ENCODE measurements at places on chromosomes 11 and 22.

GRCh38 chr11:20452585-20452984, 65.1 kb downstream of the PRMT3 start:
- H3K4me3 ChIP-seq = no peak overlapping the region
- H3K27me3 ChIP-seq = no peaks in the 10 kb centered on the region
- no peak overlapping the region for H3K27ac ChIP-seq
- no peak for DNase-seq
- H3K36me3 ChIP-seq = peaks cover 6% of the 10 kb centered on the region
- peaks cover 10% of the 10 kb centered on the region for H3K4me1 ChIP-seq

DNA sequence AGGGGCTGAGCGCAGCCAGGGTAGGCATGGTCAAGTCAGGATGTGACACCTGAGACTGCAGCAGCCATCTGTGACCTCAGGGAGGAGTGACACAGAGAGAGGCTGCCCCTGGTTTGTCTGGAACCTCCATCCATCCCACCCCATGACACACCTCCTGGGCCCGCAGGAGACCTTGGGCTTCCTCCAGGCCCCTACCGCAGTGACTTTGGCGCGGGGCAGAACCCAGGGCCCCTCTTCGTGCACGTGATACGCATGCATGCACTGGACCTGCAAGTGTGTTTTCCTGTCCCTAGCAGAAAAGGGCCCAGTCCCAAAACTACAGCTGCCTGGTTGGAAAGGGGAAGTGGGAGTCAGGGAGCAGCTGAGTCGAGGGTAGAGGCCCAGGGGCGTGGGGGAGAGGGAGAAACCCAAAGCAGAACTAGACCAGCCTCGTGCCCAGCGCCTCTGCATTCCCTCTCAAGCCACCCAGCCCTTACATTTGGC, 7.9 kb upstream of the CYTH4 start:
- H3K36me3 ChIP-seq = peaks cover 2% of the 10 kb centered on the region
- H3K27me3 ChIP-seq = no peaks in the 10 kb centered on the region
- no peak overlapping the region for H3K27ac ChIP-seq
- no peak overlapping the region for H3K4me3 ChIP-seq

DNA sequence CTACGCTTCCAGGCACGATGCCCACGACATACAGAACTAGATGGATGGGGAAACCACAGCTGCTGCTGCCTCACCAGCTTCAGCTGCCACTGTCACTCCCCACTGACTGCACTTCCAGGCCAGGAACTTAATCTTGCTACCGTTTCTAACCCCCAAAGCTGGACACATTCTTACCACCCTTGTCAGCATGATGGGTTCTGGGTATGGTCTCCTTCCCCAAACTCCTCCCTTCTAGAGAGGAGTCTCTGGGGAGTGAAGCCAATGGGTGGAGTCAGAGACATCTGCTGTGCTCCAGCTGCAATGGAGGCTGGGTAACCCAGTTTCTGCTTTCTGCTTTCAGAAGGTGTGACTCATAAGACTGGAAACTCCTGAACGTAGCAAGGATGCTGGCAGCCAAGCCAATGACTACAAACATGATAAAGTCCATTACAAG, 87.0 kb upstream of the THY1 start:
- no peaks in the 10 kb centered on the region for H3K36me3 ChIP-seq
- no peaks in the 10 kb centered on the region for H3K4me1 ChIP-seq

- H3K4me1 ChIP-seq = peaks cover 5% of the 10 kb centered on the region
- no peak overlapping the region for H3K27ac ChIP-seq
- DNase-seq = no peak
Measured at GRCh38 chr11:79025622-79026021, 415.2 kb downstream of the TENM4 start.

DNA sequence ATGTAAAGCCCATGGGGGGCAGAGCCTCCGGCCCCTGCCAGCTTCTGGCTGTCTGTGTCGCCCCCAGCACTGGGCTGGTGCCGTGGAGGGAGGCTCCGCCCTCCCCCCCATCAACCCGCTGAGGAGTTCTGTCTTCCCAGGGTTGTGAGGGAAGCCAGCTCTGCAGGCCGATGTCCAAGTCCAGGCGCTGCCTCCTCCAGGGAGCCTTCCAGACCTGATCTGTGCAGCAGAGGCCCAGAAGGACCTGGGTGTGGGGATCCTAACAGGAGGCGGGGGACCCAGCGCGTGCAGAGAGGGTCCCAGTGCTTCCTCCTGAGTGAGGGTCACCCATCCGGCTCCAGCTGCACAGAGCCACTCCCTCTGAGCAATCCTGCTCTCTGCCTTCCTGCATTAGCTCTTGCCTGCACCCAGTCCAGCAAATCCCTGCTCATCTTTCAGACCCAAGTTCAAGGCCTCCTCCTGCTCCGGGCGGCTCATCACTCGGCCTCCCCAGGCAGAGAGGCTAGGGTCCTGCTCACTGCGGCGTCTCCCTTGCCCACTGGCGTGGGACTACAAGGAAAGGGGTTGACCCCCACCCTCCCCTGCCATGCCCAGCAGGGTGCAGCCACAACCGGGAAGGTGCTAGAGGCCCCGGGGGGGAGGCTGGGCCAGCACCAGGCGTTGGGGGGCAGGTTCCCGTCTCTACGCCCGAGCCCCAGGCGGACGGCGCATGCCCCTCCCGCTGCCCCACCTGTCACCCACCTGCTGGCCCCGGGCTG, 16.4 kb downstream of the PRR33 start:
- peak overlapping the region; percentile 81 for H3K27ac ChIP-seq
- no peak for DNase-seq
- peak overlapping the region; percentile 50 for H3K4me3 ChIP-seq
- H3K4me1 ChIP-seq = peaks cover 57% of the 10 kb centered on the region
- H3K36me3 ChIP-seq = peaks cover 17% of the 10 kb centered on the region

- H3K4me3 ChIP-seq = peak overlapping the region; percentile 78
- peak overlapping the region; percentile 96 for H3K27ac ChIP-seq
- no peak for DNase-seq
- H3K36me3 ChIP-seq = peaks cover 2% of the 10 kb centered on the region
Measured at GRCh38 chr22:19892257-19892879, 37.7 kb upstream of the GNB1L start.

- peaks cover 2% of the 10 kb centered on the region for H3K36me3 ChIP-seq
- H3K27me3 ChIP-seq = no peaks in the 10 kb centered on the region
- H3K4me1 ChIP-seq = peaks cover 7% of the 10 kb centered on the region
- DNase-seq = no peak
- no peak overlapping the region for H3K4me3 ChIP-seq
Measured at GRCh38 chr22:38881997-38882879, 10.2 kb upstream of the CBX6 start.

GRCh38 chr11:14179116-14179820, 179.7 kb downstream of the RRAS2 start:
- H3K4me3 ChIP-seq = no peak overlapping the region
- H3K4me1 ChIP-seq = no peaks in the 10 kb centered on the region
- DNase-seq = no peak

DNA sequence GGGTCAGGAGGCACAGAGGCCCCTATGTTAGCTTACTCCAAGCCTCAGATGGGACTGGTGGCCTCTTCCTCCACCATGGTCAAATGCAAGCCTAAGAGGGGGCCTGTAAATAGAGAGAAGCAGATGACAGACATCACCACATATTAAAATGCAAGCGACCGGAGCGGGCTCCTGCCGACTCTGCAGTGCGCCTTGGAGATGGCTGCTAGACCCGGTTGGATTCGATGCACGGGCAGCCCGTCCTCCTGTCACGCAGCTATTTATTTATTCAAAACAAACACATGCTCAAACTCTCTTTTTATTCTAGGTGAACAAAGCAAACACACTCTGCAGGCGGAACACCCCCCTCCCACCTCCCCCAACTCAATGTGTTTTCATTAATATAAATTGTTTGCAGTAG, 208.0 kb downstream of the DSCAML1 start:
- no peaks in the 10 kb centered on the region for H3K36me3 ChIP-seq
- no peak overlapping the region for H3K4me3 ChIP-seq
- H3K4me1 ChIP-seq = no peaks in the 10 kb centered on the region
- DNase-seq = no peak

DNA sequence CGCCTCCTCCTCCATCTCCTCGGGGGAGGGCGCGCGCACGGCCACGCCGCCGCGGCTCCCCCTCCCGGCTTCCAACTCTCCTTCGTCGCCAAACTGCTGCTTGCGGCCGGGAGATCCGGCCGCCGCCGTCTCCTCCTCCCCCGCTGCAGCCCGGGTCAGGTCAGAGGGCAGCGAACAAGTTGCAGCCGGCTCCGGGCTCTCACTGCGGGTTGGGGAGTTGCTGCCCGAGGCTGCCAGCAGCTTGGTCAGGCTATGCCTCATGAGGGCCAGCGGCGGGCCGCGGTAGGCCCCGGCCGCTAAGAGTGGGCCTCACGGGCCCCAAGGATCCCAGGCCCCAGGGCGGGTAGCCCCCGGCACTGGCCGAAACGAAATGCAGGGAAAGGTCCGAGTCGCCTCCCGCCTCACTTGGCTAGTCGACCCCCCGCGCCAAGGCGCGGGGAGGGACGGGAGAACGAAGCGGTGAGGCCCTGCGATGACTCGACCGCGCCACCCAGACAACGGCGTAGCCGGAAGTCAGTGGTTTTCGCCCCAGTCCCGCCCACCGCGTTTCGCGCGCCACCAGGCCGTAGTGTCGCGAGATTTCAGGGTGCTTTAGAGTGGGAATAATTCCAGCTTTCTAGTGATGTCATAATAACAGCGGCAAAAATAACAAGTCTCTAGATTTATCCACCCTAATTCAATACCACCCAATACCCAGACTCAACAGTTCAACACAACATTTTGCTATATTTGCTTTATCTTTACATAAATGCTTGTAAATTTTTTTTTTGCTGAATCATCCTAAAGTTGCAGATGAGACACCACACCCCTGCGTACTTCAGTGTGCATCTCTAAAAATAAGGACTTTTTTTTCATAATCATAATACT, at the start of gene CREBZF:
CREBZF (minus strand) TSS at position 515 of the 867 bp plus-strand sequence; CDS start at position 261, 254 bp downstream.
- peak within 1 kb of the TSS; percentile 100 for H3K27ac ChIP-seq
- H3K27me3 ChIP-seq = no peaks in the 10 kb centered on the region
- H3K4me3 ChIP-seq = peak within 1 kb of the TSS; percentile 98
- H3K4me1 ChIP-seq = peaks cover 52% of the 10 kb centered on the region
- H3K36me3 ChIP-seq = peaks cover 50% of the 10 kb centered on the region
- DNase-seq = peak; percentile 83

DNA sequence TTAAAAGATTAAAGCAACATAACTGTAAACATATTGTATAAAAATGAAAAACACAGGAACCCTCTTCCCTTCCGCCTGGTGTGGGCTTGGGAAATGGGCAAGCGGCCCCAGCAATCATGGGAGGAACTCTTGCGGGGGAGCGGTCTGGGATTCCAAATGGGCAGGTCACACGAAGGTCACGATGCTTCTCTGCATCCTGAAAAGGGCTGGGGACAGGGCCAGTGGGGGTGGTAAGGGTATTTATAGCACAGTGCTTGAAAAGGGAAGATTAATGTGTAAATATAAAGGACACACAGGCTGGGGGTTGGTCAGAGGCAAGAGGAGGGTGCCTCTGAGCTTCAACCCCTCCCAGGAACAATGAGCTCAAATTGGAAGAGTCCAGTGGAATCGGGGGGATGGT, 46.9 kb upstream of the OR4B1 start:
- H3K27ac ChIP-seq = peak overlapping the region; percentile 49
- H3K36me3 ChIP-seq = peaks cover 39% of the 10 kb centered on the region
- no peaks in the 10 kb centered on the region for H3K27me3 ChIP-seq
- no peak for DNase-seq
- peaks cover 26% of the 10 kb centered on the region for H3K4me1 ChIP-seq
- no peak overlapping the region for H3K4me3 ChIP-seq

GRCh38 chr11:23502389-23502788, 642.1 kb upstream of the CCDC179 start:
- no peaks in the 10 kb centered on the region for H3K27me3 ChIP-seq
- peaks cover 2% of the 10 kb centered on the region for H3K36me3 ChIP-seq
- no peak for DNase-seq
- no peaks in the 10 kb centered on the region for H3K4me1 ChIP-seq

DNA sequence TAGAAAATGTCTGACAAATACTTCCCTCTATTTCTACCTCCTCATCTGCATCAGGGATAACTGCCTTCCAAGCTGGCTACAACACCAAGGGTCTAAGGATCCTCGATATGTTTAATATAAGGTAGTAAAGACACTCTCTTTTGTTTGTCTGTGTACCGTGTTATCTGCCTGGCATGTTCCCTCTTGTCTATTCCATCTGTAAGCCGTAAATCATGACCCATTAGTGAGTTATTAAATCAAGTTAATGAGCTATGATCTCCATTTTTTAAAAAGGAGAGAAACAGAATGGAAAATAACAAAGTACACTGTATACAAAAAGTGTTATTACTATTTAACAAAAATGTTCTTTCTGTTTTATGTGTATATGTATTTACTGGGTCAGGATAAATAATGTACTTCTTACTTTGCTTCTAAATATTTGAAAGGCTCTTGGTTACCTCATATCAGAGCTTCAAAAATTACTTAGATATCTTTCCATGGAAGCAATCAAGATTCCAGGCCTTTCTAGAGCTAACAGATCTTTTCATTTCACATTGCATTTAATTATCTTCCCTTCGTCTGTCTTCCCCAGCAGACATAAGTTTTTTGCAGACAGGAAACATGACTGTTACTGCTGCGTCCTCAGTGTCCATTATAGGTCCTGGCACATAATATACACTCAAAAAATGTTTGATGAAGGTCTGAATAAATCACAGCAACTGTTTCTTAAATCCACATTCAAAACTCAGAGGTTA, 342.6 kb upstream of the CCDC90B start:
- no peaks in the 10 kb centered on the region for H3K36me3 ChIP-seq
- H3K4me1 ChIP-seq = no peaks in the 10 kb centered on the region
- H3K4me3 ChIP-seq = no peak overlapping the region

DNA sequence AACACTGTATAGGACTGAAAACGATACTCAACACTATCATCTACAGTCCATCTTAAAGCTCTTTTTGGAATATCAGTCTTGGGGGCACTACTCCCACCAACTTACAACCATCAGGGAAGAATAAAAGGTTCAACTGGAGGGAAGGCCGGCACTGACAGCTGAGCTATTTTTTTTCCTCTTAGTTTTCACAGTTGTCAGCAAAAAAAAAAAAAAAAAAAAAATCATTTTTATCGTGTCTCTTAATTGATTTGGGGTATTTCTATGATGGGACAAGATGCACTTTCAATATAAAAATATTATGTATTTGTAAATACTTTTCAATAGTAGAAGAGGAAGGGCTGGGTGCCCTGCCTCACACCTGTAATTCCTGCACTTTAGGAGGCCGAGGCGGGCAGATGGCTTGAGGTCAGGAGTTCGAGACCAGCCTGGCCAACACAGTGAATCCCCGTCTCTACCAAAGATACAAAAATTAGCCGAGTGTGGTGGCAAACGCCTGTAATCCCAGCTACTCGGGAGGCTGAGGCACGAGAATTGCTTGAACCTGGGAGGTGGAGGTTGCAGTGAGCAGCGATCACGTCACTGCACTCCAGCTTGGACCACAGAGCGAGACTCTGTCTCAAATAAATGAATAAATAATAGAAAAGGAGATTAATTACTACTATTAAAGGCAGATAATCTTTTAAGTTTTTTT, 1.5 kb downstream of the KIF18A start:
- no peaks in the 10 kb centered on the region for H3K27me3 ChIP-seq
- peaks cover 37% of the 10 kb centered on the region for H3K4me1 ChIP-seq
- H3K27ac ChIP-seq = peak overlapping the region; percentile 98
- DNase-seq = no peak

- H3K36me3 ChIP-seq = no peaks in the 10 kb centered on the region
- peaks cover 15% of the 10 kb centered on the region for H3K27me3 ChIP-seq
- H3K4me3 ChIP-seq = no peak overlapping the region
- DNase-seq = no peak
- H3K4me1 ChIP-seq = no peaks in the 10 kb centered on the region
Measured at GRCh38 chr22:48356731-48357130, 1470.9 kb downstream of the BRD1 start.

- no peak overlapping the region for H3K27ac ChIP-seq
- DNase-seq = no peak
- no peaks in the 10 kb centered on the region for H3K4me1 ChIP-seq
- H3K27me3 ChIP-seq = no peaks in the 10 kb centered on the region
- H3K36me3 ChIP-seq = peaks cover 5% of the 10 kb centered on the region
Measured at GRCh38 chr11:107301878-107302277, 155.7 kb downstream of the CWF19L2 start.
